ENCODE measurements at places on chromosomes 5 and 9.

- DNase-seq, result no peak
These were observed 96.6 kb downstream of the GALNT10 start for GRCh38 chr5:154287136-154287535.

DNA sequence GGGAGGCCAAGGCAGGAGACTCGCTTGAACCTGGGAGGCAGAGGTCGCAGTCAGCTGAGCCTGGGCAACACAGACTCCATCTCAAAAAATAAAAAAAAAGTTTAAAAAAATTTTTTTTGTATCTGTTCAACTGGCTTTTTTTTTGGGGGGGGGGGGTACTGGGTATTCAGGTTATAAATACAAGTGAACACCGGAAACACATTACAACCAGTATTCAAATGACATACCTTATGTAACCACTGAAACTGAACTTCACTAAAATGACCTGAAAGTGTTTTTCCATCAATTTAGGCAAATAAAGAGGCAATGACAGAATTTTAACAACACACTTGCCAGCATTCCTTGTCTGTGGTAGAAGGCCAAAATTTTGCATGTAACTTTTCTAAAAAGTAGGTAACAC lies 33.5 kb downstream of the STRBP start:
- DNase-seq, result no peak

DNA sequence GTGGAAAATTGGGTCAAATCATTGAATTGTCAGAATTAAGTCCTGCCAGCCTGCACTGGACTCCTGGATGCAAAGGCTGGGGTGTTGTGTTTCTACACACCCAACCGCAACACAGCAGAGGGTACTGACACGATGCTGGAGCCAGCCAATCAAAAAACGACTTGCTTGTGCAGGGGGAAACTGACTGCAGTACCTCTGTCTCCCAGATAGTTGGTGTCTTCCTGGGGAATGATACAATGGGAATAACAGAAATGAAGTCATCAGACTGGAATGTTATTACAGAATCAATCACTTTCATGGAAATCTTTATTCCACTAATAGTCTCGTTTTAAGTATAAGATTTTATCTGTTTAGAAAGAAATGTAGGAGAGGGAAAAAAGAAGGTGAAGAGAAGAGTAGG lies 330.3 kb downstream of the MLLT3 start:
- DNase-seq, result no peak

DNA sequence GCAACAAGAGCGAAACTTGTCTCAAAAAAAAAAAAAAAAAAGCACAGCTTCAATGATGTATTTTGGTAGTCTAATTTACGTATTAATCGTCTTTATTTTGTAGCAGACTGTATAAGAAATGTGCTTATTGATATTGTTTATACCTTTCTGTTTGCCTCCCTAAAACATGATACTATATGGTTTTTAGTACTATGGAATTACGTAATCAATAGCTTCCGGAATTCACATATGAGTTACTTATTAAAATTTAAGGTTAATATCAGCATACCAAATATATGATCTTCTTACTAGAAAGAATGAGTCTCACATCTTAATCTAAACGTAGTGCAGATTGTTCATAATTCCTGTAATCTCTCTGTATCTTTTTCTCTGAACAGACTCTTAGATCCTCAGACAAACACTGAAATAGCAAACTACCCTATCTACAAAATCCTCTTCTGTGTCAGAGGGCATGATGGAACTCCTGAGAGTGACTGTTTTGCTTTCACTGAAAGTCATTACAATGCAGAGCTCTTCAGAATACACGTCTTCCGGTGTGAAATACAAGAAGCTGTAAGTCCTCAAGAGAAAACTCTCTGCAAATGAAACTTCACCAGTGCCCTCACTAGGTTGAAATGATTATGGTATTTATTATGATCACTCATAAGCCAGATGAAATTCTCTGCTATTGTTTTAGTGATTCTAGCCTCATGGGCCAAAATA lies 44.4 kb upstream of the GPR21 start:
- no peak for DNase-seq

- DNase-seq, result no peak
These were observed 65.2 kb upstream of the TNFAIP8 start for GRCh38 chr5:119290607-119291006.

DNA sequence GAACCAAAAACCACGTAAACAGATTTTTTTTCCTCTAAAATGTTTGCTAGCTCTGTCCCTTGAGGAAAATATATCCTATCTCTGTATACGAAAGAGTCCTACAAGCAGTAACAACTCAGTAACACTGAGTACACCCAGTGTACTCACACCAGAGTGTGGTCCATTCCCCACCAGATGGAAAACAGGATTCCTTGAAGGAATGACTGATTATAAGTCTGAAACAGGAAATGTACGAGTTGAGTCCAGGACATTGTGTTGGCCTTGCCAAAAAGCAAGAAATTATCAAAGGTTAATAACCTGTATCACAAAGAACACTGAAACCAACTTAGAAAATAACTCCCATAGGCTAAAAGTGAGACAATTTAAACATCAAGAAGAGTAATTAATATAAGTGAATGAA lies 20.4 kb downstream of the GOLPH3 start:
- no peak for DNase-seq

GRCh38 chr5:172502969-172503368 lies 48.6 kb upstream of the SH3PXD2B start:
- DNase-seq, result no peak

- DNase-seq, result no peak
These were observed 18.2 kb downstream of the ADRB2 start for GRCh38 chr5:148844433-148845280.

- no peak for DNase-seq
These were observed 77.3 kb upstream of the ZNF366 start for GRCh38 chr5:72584466-72584865.

- no peak for DNase-seq
These were observed 1.9 kb downstream of the C5 start for GRCh38 chr9:121048175-121048574.

DNA sequence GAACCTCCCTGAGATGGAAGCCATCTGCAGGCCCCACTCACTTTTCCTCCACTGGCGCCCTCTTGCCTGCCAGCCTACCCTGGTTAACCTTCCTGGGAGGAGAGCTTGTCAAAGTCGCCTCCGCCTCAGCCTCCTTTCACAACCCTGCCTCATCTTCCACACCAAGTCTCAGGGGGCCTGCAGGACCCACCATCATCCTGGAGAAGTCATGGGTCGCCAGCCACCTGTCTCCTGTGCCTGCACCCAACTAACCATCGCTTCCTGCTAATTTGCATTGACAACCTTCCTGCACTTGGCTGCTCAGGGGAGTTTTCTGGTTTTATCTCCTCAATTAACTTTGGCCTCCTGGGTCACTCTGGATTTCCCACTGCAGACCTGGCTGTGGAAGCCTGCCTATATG lies 52.8 kb upstream of the GRHPR start:
- no peak for DNase-seq
